ENCODE measurements at places on chromosomes 7 and 10.
A peak's percentile ranks its signal among the peaks of the same experiment; 100 is the strongest.

DNA sequence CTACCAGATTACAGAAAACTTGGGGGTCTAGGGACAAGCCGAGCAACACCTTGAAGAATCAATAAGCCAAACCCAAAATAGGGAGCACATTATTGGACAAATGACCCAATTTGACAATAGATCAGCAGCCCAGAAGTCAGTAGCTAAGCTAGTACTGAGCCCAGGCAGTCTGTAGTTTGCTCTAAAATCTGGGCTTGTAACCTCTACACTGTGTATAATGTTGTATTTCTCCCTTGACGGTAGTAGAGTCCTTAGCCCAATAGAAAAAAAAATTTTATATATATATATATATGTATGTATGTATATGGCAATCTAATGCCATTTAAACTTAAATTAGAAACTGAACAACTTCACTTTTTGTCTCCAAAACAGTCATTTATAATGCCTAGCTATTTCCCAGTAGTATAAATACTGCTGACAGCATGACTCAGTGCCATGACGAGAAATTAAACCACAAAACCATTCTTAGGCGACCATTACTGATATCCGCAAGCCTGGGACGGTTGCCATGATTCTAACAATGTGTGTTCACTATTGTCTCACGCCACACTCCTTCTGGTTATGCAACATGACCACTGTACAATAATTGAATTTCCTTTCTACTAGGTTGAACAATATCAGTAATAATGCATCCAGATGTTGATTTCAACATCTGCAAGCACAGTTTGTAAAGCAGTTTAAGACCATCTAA, 110.5 kb downstream of the IPMK start:
- DNase-seq: peak; percentile 96

GRCh38 chr7:78489476-78490240, 691.1 kb downstream of the PHTF2 start:
- DNase-seq: no peak

- no peak for DNase-seq
These were observed 12.5 kb downstream of the SFRP5 start for GRCh38 chr10:97759158-97759887.

DNA sequence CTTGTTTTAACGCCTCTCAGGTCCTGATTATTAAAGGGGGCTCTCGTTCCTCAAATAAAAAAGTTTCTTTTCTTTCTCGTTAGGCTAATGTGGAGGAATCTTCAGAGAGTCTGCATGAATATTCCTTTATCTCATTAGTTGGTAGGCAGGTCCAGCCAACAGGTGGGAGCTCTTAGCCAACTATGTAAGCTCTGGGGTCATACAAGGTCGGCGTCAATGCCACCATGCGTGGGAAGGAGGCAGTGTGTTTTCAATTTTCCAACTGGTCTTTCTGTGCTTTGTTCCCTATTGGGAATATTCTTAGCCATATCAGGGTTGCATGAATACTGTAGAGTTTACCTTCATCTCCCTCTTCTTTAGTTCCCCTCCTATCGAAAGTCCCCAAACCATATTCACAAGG, 118.5 kb upstream of the SVIL start:
- DNase-seq: no peak

- DNase-seq: peak; percentile 40
These were observed 3.0 kb downstream of the NUP42 start for GRCh38 chr7:23184709-23185359.
